ENCODE measurements at places on chromosomes 4 and X.
A peak's percentile ranks its signal among the peaks of the same experiment; 100 is the strongest.

GRCh38 chrX:132751063-132751690, 207.3 kb downstream of the HS6ST2 start:
- no peak for DNase-seq

DNA sequence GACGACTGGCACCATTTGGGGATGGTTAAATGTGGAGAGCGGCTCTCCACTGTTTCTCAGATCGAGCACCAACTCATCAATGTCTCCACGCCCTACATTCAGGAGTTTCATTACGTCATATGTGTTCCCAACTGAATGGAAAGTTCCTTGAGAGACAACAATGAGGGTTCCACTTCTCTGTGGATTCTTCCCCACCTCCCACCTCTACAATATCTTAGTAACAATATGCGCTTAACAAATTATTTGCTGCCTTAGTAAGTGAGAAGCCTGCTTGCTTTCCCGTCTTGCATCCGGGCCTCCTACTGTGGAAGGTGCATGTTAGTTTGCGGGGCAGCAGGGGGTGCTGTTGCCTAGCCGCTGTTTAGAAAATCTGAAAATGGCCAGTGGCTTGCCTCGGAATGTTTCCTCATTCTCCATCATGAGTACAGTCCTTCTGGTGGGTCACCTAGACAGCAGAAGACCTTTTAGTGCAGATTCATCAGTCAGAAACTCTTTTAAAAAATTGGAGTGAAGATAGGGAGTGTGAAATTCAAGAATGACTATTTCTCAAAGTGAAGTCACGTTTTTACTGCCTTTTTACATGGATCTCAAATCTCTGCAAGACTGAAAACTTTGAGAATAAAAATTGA, 55.7 kb downstream of the PHOX2B start:
- peak; percentile 69 for DNase-seq

GRCh38 chr4:40645586-40645985, 15.9 kb upstream of the RBM47 start:
- DNase-seq = no peak

- no peak for DNase-seq
Measured at GRCh38 chrX:39677585-39677977, 420.2 kb downstream of the BCOR start.

GRCh38 chr4:8392591-8393190, 47.8 kb downstream of the ACOX3 start:
- DNase-seq = no peak

DNA sequence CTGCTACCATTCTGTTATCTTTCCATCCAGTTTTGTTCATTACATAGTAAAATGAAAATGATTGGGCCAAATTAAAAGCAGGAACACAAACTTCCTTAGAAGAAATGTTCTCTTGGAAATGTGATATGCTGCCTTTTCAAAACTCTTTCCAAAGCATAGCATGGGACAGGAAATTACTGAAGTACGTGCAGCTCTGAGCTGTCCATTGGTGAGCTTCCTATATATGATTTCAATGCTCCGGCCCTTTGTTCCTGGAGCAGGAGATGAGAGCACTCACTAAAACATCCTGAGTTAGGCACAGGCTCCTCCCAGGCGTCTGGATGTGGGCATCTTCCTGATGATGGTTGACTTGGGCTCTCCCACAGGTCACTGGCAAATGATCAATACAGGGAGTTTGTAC, 33.0 kb upstream of the ANXA3 start:
- no peak for DNase-seq

- DNase-seq = peak; percentile 73
Measured at GRCh38 chr4:186936496-186937375, 213.1 kb upstream of the FAT1 start.

DNA sequence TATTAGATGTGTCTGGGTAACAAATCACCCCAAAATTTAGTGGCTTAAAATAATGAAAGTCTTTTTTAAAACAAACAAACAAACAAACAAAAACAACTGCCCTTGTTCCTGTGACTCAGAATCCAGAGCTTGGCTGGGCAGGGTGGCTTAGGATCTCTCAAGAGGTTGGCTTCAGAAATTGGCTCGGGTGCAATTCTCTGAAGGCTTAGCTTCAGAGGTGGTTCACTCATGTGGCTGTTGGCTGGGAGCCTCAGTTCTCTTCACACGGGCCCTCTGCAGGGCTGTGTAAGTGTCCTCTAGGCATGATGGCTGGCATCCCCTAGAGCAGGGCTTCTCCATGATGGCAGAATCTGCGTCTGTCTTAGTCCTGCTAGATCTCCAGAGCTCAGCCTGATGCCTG, 179.9 kb upstream of the BCOR start:
- no peak for DNase-seq

DNA sequence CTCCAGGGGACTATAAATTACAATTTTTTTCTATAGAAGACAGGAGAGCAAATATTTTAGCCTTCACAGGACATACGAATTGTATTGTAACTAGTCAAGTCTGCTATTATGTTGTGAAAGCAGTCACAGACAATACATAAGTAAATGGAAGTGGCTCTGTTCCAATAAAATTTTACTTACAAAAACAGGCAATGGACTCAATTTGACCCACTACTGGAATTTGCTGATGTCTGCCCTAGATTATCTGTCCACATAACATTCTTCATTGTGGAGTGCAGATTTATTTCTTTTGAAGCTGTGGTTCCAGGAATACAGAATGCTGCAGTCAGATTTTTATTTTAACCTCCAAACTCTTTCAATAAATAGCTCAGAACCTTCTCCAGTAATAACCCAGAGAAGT, 330.3 kb downstream of the PPP4R3C start:
- no peak for DNase-seq

GRCh38 chrX:68827848-68828624, 785 bp upstream of the EFNB1 start:
- DNase-seq = no peak

- DNase-seq = no peak
Measured at GRCh38 chr4:7892212-7893019, 47.2 kb downstream of the AFAP1 start.

GRCh38 chrX:129786210-129786651, 6.5 kb downstream of the SASH3 start:
- DNase-seq = no peak

GRCh38 chrX:15854080-15854655, 445 bp downstream of the AP1S2 start:
- DNase-seq = no peak

DNA sequence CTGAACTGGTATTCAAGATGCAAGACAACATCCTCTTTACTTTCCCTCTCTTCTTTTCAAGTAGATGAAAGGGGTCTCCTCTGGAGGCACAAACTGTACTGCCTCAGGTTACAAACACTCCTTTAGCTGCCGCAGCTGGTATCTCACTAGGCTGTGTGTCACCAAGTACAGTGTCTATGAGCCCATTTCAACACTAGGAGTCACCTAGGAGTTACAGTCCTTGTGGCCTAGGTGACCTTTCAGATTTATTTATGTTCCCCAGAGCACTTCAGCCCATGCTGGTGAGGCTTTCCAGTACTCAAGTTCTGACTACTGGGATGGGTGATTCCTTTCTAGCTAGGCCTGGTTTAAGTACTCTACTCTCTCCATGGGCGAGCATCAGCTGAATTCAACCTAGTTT, 32.4 kb upstream of the TMLHE start:
- DNase-seq = no peak

DNA sequence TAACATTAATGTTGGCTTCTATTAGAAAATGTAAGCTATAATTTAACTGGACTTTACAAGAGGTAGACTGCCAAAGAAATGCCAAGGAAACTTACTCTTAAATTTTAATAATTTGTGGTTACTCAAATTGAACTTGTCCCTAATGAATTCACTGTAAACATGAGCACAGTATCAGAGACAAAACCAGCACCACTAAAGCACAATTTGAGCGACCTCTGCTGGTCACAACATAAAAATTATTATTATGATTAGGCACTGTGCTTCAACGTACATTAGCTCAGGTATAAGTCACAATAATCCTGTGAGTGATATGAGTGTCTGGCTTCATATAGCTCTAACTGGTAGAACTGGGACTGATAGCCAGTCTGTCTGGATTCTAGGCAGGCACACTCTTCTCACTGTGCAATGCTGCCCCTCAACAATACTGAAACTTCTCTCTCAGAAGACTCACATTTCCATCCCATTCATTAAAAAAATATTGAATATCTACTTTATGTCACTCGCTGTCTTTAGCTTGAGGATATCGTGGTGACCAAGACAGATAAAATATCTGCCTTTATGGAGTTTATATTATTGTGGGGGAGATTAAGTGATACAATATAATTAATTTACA, 8.0 kb downstream of the NUDT6 start:
- DNase-seq = no peak

DNA sequence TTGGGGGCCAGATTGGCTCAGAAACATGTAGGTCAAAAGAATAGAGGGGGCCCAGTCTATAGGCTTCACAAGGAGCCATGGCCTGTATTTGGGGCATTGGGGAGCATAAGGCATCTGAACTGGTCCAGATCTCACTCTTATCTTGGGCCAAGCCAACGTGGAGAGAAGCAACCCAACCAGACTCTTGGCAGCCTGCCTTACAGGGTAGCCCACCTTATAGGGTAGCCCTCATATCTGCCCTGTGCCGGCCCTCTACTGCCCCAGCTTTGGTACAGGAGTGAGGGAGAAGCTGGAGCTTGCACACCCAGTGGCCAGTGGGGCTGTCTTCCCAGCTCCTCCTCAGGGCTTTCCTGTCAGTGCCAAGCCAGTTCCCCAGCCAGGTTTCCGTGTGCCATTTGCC, 142.2 kb downstream of the AMMECR1 start:
- no peak for DNase-seq

- no peak for DNase-seq
Measured at GRCh38 chrX:131812847-131813825, 210.0 kb upstream of the STK26 start.

- DNase-seq = no peak
Measured at GRCh38 chr4:61003301-61003700, 196.8 kb upstream of the ADGRL3 start.

DNA sequence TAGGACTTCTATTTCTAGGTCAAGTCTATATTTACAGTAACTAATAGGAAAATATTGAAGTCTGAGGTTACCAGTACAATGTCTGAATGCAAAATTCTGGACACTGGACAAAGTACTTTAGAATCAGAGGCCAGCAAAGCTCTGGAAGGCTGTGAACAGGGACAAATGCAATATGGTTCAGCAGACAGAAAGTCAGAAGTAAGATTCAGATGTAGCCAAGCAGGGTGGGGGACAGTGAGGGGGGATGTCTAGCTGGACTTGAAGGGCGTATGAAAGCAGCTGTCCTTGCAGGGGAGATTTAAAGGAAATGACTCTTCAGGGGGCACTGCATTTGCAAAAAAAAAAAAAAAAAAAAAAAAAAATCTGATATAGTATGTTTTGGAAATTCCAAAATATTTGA, 2.9 kb downstream of the SORBS2 start:
- DNase-seq = no peak

GRCh38 chr4:118281611-118282442, 71.0 kb downstream of the PRSS12 start:
- peak; percentile 23 for DNase-seq

DNA sequence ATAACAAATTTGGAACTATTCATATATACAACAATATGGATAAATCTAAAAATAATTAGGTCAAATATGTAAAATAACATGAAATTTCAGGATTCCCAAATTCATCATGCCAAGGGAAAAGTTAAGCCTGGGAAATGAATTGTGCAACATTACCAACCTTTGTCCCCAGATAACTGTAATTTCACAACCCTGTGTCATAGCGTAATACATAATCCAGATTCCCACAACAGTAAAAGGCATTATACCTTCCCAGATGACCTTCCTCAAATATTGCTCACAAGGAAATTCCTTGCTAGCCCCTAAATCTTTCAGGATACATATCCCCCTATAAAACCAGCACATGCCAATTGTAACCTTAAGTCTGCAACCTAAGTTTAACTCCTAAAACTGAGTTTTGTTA, 32.9 kb upstream of the RAB40A start:
- DNase-seq = no peak

GRCh38 chr4:56149591-56149990, 200.8 kb downstream of the CEP135 start:
- DNase-seq = no peak

- no peak for DNase-seq
Measured at GRCh38 chrX:148871422-148872160, 371.2 kb downstream of the AFF2 start.

DNA sequence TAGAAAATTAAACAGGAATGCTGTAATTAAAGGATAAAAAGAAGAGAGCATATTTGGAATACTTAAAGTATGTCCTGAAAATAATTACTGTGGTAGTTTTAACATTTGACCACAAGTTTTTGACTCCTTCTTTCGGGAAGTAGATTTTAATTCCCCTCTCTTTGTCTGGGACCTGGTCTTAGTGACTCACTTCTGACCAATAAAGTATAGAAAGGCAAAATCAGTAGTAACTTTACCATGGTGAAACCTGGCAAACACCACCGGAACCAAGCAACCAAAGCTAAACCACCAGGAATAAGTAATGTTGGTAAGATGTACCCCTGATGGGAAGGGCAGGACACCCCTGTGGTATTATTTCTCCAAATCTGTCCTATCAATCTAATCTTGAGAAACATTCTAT, 314.8 kb downstream of the PDHA2 start:
- no peak for DNase-seq

DNA sequence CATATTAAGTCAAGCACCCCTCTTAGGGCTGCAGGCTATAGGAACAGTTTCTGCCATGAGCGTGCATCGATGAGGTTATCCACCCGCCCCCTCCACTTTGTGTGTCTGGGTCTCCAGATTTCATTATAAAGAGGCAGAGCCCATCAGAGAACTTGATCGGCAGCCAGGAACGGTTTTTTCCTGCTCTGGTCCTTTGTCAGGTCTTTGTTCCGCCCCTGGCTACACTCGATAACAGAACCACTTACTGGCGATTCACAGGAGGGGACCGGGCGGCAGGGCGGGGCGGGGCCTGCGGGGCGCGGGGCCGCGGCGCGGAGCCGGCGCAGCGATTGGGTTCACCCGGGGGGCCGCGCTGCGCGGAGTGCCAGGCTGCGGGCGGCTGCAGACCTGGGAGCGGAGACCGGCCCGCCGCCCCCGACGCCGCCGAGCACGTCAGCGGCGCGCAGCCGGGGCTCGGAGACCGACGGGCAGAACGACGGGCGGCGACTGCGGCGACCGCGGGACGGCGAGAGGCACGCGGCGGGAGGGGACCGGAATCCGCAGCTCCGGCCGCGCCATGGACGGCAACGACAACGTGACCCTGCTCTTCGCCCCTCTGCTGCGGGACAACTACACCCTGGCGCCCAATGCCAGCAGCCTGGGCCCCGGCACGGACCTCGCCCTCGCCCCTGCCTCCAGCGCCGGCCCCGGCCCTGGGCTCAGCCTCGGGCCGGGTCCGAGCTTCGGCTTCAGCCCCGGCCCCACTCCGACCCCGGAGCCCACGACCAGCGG, at the start of gene SLC10A4:
TSS of gene SLC10A4 (plus strand) at position 338 of the 771 bp plus-strand sequence. CDS start at position 557, 219 bp downstream.
- no peak for DNase-seq

DNA sequence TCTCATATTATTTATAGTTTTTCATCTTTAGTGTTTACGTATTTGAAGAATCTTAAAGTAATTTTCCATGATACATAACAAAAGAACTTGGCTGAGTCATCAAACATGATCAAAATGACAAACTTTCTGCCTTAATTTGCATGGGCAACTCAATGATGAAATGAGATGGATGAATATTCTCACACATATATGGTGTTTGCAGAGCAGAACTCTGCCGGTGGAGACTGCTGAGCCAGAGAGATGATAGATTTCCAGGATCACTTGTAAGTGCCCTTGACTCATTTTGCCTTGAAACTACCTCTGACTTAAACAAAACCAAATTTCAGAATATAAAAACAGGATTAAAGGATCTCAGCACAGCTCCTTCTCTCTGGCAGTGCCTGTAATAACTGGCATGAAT, 38.2 kb downstream of the TRPC3 start:
- DNase-seq = no peak

- DNase-seq = no peak
Measured at GRCh38 chr4:4320528-4320927, 30.5 kb downstream of the ZBTB49 start.
